Neuronal stem cell (in vitro differentiated cells): ENCODE measurements at places on chromosomes 4 and X.

DNA sequence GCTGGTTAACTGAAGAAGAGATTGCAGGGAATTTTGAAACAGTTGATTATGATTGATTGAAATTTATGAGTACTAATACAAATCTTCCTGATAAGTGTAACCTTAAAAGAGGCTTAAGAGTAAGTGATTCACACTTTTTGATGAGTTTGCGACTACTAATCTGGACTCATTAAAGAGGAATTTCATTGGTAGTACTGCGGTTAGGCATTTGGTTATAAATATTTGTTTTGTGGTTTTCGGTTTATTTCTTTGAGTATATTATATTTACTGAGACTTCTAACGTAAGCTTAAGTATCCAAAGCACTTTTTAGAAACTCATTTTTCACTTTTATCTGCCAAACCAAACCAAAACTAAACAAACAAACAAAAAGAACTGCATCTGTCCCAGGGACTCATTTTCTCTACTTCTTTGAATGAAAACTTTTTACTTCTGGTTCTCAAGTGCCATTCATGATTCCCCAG is 20.7 kb downstream of the SLIT2 start:
- no peak for DNase-seq

DNA sequence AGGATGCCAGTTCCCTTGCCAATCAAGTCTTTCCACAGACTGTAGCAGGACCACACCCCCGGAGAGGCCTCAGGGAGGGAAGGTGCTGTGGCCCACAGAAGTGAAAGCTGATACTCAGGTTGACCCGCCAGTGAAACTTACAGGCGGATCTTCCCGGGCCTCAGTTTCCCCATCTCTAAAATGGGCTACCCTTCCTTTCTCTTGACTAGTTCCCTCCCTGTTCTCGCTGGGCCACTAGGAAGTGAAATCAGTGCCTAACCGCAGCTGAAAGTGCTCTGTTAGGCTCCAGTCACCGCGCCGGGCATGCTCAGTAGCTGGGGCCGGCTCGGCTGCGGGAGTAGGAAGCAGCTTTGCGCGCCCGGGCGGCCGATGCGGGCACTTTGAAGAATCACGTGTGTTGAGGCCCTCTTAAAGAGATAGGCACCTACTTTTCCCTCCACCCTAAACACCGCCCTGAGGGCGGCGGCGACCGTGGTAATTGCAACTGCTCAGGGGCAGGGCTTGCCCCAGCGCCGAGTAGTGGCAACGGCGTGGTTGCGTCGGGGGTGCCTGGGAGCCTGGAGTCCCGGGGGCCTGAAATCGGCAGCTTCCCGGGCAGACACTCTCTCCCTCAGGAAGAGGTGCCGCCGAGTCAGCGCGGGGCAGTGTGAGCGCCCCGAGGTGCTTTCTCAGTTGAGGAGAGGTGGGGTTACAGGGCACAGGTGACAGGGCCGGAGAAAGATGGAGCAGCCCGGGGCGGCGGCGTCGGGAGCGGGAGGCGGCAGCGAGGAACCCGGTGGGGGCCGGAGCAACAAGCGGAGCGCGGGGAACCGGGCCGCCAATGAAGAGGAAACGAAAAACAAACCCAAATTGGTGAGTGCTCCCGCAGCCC is at the start of gene DIAPH2:
Gene DIAPH2 (plus strand): TSS at position 504 of the 871 bp plus-strand sequence.
- peak; percentile 39 for DNase-seq

DNA sequence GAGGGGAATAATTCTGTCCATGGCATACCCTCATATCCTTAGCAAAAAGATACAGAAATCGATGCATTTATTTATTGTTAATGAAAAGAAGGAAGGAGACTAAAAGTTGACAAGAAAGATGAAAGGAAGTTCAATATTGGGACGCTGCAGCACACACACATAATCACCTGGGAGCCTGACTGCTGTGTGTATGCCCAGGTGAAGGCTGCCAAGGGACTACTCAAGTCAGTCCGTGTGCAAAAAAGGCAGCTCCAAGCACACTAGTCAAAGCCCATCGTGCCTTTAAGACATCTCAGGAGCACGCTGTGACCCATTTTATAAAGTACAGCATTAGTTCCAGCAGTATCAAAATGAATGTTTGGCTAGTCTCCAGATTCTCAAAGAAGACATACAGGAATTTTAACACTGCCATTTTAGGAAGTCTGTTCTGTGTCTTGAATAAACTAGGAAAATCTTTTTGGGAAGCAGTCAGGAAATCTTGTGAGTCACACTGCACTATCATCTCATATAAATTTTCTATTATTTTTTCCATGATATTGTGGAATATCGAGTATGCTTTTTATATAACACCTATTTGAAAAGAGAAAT is 363.9 kb downstream of the GASK1B start:
- DNase-seq, result no peak

DNA sequence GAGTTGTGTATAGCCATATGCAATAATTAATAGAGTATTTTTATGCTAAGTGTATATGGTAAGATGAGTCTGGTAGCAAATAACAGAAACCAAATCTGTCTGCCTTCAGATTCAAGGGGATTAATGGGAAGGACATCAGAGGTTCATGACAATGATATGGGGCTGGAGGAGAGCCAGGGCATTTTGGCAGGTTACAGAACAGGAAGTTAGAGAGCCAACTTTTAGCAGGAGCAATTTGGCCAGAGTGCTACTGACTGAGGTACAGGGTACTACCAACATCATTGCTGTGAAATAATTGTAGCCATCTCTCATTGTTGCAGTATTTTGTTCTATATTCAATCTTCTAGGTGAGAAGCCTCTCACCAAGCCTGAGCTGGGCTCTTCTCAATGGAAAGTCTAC is 210.9 kb upstream of the FAM47A start:
- DNase-seq, result no peak

- no peak for DNase-seq
Measured at GRCh38 chr4:158211222-158211621, 936 bp downstream of the TMEM144 start.

DNA sequence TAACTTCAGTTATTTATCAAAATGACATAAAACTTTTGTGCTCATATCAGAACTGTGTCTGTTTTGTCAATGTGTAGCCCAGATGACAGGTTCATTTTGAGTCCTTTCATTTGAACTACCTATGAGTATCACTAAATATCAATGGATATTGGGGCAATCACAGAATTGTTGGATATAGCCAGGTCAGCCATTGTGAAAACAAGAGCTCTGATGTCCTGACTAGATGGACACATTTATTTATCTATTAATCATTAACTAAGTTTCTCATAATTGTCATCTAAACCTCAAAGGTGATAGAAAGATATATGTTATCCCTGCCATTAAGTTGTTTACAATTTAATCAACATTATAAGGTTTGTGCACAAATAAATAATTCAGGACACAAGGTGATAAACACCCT is 638.3 kb upstream of the GRIA3 start:
- DNase-seq, result no peak

GRCh38 chr4:5128569-5128968 is 77.3 kb downstream of the STK32B start:
- no peak for DNase-seq

DNA sequence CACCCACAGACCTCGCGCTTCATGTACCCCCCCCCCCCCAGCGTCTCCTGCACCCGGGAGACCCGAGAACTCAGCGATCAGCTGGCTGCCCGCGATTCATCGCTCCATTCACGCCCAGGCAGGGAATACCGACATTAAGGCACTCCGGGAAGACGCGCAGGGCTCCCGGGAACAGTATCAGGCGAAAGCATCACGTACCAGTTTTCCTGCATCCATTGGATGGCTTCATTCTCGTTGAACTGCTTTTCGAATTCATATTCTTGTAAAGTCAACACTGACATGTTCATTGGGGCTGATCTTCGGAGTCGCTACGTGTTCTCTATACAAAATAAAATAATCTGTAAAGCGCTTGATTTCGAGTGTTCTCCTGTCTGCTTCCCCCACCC is 373 bp downstream of the ELOVL6 start:
- no peak for DNase-seq

DNA sequence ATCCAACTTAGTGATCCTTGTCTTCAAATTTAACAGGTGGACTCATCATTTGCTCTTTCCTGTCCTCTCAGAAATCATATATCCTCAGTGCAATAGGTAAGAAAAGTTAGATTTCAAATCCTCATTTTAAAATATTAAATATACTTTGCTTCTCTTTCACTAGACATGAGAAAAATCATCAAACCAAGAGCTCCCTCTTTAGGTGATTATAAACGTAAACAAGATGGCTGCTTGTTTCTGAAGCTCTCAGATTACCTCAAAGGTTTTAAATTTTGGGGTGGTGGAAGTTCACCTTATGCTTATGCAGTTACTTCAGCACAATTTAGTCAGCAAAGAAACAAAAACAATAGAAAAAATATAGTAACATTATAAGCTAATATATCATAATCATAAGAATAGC is 27.3 kb downstream of the CSN3 start:
- no peak for DNase-seq

- DNase-seq, result no peak
Measured at GRCh38 chr4:184444953-184445309, 29.4 kb downstream of the IRF2 start.

DNA sequence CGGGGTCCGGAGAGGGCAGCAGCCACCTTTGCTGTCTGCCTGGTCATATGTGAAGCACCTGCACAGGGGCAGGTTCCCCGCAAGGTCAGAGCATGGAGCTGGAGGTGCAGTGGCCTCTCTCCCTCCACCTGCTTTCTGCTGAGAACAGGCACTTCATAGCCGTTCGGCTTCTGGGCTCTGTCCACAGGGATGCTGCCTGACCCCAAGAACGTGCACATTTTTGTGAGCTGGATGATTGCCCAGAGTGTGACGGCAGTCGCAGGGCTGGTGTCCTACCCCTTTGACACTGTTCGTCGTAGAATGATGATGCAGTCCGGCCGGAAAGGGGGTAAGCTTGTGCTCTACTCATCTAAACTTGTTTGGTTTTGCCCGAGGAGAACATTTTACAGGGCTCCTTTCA is 2.5 kb downstream of the SLC25A4 start:
- DNase-seq, result no peak

DNA sequence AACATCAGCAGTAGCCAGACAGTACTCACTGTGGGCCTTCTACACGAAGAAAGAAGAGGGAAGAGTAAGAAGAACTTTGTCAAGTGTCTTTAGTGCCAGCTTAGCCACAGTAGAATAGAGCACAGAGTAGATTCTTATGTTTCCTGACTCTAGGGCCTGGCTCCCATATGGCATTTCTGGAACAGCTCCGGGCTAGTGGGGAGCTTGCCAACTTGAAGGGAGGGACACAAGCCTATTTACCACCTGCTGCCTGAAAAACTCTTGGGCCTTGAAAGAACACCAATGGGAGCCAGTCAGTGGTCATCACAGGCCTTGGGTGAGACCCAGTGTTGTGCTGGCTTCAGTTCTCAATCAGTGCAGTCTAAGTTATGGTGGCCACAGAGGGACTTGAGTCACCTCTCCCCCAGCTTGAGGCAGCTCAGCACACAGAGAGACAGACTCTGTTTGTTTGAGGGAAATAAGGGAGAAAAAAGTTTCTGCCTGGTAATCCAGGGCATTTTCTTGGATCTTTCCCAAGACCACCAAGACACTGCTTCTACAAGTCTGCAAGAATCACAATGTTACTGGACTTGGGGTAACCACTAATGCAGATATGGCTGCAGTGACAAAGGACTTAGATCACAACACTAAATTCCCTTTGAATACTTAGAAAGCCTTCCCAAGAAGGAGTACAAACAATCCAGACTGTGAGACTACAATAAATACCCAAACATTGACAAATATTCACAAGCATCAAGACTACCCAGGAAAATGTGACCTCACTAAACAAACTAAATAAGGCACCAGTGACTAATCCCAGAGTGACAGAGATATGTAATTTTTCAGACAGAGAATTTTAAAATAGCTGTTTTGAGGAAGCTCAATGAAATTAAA is 261.0 kb upstream of the NDST3 start:
- DNase-seq, result no peak
